KBM-7 (cell line): ENCODE measurements at places on chromosomes 5 and 9.

DNA sequence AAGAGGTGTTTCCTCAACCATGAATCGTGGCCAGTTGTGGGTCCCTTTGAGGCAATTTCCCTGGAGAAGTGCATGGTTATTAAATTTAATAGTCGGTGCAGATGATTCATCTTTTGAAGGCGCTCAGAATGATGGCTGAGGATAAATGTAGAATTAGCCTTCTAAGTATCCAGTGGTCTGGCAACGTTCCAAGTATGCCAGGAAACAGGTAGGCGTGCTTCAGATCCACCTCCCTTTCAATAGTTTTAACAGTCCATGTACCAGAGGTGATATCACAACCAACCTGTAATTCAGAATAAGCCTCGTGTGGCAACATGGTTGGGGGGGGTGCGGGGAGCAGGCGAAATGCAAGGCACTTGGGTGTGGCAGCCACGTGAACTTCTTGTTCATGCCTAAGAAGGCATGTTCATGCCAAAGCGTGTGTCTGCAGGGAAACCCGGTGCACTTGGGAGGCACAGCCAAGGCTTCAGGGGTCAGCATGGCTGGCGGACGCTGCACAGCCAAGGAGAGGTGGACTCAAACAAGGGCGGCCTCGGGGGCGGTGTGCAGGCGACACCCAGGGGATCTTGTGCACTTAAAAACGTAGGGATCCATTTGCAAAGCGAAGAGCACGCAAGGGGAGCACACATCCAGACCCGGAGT is 5.2 kb upstream of the NKD2 start:
- no peak for DNase-seq

DNA sequence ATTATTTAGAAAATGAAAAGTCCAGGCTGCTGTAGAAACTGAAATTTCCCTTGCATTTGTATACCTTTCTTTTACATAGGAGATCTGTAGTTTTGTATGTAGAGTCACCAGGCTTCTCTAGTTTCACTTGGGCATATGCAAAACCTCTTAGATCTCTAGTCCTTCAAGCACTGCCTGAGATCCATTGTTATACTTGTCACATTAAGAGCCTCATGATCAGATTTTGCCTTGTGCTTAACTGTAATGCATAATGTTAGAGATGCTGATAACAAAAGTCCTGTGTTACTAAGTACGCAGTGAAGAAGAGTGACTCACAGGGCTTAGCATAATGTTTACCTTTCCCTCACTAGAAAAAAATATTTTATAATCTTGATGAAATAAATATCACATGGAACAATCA is 250.2 kb downstream of the CYLC2 start:
- no peak for DNase-seq

DNA sequence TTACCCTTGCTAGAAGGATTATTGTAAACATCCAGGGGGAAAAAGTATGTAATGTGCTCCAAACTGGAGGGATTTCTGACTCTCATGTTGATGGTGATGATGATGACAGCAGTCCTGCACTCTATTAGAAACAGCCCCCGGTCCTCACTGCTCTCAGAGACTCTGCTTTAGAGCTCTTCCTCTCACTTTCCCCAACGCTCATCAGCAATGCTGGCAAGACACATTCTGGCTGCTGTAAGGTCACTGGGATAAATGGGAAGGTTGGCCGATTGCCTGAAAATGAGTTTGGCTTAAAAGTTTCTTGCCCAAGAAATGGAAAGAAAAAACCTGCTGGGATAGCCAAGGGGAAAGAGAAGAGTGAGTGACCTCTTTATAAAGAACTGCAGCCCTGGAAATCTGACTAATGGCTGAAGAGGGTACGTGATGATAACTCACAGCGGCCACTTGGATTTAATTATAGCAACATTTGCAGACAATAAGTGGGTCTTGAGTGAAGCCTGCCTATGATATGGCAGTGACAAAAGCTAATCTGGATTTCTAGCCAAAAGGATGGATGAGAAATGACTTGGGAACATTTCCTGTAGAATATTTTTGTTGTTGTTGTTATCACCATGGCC is 235.8 kb downstream of the TMEM38B start:
- DNase-seq: no peak

DNA sequence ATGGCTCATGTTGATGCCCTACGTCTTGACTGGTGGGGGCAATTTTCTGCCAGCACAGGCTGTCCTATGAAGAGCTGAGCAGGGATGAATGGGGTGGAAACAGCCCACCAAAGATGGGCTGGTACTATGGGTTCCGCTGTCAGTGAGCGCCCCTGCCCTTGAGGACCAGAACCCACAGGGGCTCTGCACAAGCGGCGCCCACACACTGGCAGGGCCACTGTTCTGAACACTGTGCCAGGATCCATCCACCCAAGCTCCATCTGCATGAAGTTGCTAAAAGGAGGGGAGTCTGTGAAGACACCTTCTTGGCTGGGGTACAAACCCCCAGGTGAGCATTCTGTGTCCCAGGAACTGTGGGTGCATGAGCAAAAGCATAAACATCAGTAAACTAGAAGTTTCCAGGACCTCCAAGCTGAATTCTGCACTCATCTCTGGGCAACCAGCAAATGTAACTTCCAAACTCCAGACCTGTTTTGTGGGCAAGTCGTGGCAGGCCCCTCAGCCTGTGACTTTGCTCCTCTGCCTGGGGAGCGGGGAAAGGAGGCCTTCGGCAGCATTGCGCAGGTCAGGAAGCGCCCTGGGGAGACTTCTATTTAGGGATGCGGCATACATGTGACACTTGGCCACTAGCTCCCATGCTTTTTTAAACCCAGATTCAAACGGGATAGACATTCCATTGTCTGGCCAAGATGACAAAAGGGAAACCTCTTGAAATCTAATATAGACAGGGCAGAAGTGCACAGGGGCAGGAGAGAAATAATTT is 48.9 kb downstream of the PTPN3 start:
- DNase-seq: no peak

DNA sequence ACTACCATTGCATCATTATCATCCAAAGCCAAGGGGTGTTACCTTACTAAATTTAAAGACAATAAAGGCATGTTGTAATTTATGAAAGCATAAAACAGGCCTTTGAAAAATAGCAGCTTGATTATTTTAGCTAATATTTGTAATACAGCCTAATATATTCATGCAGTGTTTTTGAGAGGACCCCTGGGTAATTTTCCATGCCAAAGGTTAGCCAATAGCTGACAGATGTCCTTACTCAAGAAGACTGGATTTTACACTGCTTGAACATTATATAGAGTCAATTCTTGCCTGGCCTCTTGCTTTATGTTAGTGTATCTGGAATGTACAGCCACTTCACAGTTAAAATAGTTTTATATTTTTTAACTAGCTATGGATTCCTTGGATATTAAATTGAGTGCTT is 337.8 kb upstream of the PAPPA start:
- DNase-seq: no peak

- no peak for DNase-seq
These were observed 104.2 kb downstream of the SEC61B start for GRCh38 chr9:99326112-99326916.
